Brain (organoid and tissue), 16 donors: ENCODE measurements at places on chromosomes 3 and 15. TPM values are rescaled to one million over a fixed set of nuclear protein-coding genes. Genes with fewer than 3 reads are reported as not detected.

Gene THRB
- 3.8 TPM for polyA plus RNA-seq

Gene GOLGA8S
- not detected for polyA plus RNA-seq

DNA sequence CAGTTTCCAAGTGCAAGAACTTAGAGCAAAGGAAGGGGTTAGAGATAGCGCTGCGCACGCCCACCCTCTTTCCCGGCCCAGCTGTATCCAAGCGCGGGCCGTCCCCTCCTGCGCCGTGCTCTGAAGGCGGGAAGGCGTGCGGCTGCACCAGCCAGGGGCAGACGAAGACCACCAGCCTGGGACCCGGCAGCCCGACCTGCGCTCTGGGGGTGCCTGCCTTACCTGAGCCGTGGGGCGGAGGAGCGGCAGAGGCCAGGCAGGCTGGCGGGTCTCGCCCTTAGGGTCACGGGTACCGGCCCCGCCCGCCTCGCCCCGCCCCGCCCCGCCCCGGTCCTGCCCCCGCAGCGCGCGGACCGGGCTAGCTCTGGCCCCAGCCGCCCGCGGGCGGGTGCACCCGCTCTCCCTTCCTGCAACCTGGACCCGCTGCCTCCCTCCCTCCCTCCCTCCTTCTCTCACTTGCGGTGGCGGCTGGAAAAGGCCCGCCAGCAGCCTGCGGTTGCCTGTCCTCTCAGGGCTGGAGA lies at the start of gene WDR72:
TSS of gene WDR72 (minus strand) at position 253 of the 521 bp plus-strand sequence. CDS start 26,514 bp downstream, outside the sequence.
- no peak for DNase-seq

DNA sequence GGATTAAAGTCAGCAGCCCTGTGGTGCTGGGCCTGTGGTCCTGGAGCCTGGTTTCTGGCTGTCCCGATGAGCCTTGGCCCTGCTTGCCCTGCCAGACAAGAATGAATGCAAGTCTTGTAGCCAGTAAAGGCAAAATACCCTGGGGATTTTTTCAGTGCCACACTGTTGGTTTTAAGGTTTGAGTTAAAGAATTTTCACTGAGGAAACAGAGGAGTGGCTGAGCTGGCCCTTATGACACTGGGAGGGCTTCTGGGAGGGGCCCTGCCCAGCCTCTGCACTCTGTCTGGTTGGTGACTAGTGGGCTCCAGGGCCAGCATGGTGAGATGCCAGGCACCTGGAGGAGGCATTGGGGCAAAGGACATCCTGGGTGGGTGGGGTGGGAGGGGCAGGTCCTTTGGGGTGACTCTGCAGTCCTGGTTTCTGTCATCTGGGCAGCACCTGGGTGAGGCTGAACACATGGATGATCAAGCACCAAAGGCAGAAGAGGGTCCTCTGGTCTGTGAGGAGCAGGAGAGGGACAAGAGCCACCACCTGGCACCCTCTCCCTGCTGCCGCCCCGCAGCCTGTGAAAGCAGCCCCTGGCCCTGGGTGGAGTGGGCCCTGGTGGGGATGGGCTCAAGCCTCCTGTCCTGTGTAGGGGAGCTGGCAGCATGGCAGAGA lies 12.5 kb upstream of the PLA2G4E start:
- DNase-seq = no peak

Gene STRA6
- polyA plus RNA-seq = 1.1 TPM
